Activated CD4-positive, alpha-beta T cell treated with anti-CD3 and anti-CD28 coated beads, Interleukin-2, amount 50 U/mL, for 24 hours (primary cell): ENCODE measurements at places on chromosomes 7 and 10.

DNA sequence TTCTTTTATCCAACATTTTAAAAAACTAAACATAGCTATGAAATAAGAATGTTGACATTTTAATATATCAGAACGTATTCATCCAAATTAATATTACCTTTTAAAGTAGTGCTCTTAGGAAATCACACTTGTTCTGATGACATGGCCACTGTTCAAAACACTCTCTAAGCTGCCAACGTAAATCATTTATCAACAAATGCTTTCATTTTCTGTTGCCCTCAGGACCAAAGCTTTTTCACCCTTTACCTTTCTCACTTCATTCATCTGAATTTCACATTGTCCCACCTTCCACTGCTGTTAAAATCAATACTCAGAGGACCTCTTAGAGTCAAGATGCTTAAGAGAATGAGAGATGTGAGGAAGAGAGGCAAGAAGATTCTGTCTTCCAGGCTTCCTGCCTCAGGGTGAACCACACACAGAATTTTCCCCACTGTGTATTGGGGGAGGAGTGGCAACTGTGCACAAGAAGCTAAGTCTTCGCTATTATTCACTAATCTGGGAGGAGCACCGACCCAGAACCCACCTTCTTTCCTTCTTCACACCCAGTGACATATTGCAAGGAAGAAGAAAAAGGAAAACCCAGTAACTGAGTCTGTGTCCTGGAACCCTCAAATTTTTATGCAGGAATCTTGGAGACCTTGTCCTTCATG lies 21.0 kb downstream of the HIBADH start:
- no peak for DNase-seq

DNA sequence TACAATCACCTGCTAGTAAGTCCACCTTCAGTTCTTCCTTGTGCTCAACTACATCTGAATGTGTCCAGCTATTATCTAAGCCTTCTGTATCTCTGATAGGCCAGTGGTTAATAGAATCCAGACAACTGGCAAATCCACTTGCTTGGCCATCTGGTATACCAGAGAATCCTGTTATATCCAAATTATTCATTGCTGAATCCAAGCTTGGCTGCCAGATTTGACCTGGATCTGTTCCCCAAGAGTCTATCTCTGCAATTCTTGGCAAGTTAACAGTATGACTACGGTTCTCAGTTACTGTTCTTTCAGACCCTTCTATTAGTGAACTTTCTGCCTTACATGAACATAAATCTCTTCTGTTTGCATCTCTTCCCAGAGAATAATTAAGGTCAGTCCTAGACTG lies 154.6 kb upstream of the TARP start:
- DNase-seq: no peak

GRCh38 chr10:8778713-8779112 lies 724.2 kb downstream of the GATA3 start:
- DNase-seq: no peak

DNA sequence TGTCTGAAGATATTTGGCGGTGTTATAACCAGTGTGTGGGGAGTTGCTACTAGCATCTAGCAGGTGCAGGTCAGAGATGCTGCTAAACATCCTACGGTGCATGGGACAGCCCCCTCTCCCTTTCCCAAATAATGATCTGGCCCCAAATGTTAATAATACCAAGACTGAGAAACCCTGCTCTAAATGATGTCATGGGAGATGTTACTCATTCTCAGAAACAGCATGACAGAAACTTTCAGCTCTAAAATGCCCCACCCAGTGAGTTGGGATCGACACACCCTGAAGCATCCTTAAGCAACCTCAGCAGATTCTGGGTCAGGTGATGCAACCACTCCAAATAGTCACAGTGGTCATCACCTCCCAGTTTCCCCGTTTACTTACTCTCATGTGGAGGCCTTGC lies 108.8 kb upstream of the MPP7 start:
- DNase-seq: peak; percentile 7

GRCh38 chr10:26727005-26727404 lies 29.5 kb downstream of the PDSS1 start:
- no peak for DNase-seq
